ENCODE measurements at places on chromosomes 3 and 15.

- no peak for DNase-seq
Measured at GRCh38 chr3:77259694-77260093, 219.8 kb downstream of the ROBO2 start.

DNA sequence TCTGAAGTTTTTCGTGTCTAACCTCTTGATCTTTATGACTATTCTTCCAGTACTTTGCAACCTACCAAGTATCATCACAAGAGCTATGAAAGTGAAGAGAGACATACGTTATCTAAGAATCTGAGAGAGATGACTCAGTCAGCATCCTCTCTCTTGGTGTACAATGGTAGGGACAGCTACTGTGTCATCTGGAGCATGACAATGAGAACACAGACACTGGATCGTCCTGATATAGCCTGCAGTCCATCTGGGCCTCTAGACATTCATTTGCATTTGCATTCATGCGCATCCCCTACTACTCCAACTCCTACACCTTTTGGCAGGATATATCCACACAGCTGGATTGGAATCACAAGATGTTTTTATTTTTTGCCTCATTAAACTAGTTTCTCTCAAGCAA is 115.2 kb downstream of the PEX5L start:
- no peak for DNase-seq

GRCh38 chr15:66931768-66932633 is 133.4 kb upstream of the SMAD3 start:
- no peak for DNase-seq

DNA sequence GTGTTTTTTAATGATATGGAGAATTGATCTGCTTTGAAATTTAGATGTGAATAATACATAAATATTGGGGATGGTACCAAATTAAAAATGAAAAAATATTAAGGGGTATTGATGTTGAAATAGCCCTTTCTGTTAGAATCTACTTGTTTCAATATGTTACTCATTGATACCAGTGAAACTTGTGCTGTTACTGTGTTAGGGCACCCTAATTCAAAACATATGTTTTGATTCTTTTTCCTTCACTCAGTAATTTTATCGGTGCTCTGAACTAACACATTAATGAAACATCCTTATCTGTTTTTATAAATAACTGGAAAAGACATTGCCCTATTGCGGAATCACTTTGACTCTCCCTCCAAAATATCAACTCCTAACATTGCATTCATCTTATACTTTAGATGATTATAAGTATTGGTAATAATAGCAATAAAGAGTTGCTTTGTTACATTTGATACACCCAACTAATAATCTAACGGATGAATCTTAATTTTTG is 52.0 kb upstream of the CCNB2 start:
- DNase-seq, result no peak

DNA sequence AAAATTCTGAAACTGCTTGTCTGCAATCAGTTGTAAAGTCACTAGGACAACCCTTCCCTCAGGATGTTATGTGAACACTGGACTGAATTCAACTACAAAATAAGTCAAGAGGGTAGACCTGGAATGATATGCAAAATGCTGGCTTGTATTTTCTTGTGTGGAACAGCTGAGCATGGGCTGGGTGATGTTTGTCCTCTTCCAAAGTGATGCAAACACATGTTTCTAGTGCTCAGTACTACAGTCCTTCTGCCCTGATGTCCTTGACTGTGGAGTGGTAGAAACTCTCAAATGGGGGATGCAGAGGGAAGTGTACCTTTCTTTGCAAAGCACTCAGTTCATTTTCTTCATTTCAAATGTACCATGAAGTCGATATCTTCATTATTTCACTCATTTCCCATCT is 258.6 kb downstream of the THSD4 start:
- DNase-seq, result no peak
